Endothelial cell of umbilical vein (primary cell): ENCODE measurements at places on chromosomes 3 and 15. TPM values are rescaled to one million over a fixed set of nuclear protein-coding genes. Genes with fewer than 3 reads are reported as not detected.
A peak's percentile ranks its signal among the peaks of the same experiment; 100 is the strongest.

GRCh38 chr3:195828762-195829161 lies 17.0 kb upstream of the MUC4 start:
- no peak for DNase-seq

DNA sequence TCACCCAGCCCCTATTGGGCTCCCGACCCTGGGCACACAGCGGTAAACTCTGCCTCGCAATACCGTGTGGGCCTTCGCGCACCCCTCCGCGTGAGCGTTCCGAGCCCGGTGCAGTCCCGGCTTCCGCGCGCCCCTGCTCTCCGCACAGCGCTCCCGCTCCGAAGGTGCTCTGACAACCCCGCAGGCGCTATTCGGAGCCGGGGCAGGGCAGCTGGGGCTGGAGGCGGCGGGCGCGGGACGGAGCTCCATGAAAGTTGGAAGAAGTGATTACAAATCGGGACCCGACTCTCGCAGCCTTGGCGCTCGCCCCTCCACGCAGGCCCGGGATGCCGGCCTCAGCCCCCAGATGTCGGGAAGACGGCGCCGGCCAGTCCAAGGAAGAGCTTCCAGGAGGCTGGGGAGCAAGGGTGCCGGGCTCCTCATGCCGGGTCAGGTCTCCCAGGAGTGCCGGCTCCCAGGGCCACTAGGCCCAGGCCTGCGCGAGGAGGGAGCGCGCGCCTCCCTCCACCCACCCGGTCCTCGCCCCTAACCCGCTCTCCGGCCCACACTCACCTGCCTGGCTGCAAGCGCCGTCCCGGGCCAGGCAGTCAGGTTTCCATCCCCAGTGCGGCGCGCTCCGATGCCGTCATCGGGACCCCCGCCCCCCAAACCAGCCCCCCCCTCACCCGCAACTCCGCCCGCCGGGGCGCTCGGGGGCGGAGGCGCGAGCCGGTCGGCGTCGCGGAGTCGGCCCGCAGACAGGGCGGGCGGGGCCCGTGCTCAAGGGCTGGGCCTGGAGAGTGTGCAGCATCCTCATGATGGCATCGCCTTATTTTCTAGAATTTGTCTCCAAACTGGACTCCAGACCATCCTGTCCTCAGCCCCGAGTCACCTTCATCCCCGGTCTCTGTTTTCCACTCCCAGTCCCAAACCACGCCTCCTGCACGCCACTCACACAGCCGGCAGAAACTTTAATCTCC lies at the start of gene KIF7:
Gene KIF7 (minus strand): TSS at position 621 of the 959 bp plus-strand sequence. CDS start 2,537 bp downstream, outside the sequence.
- peak; percentile 63 for DNase-seq

DNA sequence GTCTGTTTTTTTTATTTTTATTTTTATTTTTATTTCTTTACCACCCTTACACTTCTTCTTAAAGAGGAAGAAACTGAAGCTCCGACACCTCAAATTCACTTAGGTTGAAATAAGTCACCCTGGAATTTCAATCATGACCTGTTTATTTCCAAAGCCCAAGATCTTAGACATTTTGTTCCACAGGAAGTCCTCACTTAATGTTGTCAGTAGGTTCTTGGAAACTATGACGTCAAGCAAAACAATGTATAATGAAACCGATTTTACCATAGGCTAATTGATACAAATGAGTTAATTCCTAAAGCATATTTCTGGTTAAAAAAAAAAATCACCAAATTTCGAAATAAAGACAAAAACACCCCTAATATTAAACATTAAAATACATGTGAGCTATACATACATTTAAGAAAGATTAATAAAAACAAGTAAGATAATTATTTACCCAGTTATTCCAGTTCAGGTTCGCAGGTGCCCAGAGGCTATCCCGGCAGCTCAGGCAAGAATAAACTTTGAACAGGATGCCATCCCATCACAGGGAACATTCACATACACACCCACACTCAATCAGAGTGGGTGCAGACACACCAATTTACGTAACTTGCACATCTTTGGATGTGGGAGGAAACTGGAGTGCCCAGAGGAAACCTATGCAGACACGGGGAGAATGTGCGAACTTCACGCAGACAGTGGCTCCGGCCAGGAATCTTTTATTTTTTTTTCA lies 391.0 kb downstream of the RAP2B start:
- peak; percentile 26 for DNase-seq

DNA sequence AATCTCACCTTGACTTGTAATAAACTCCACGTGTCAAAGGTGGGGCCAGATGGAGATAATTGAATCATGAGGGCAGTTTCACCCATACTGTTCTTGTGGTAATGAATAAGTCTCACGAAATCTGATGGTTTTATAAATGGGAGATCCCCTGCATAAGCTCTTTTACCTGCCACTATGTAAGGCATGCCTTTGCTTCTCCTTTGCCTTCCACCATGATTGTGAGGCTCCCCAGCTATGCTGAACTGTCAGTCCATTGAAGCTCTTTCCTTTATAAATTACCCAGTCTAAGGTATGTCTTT lies 45.5 kb downstream of the SUCNR1 start:
- no peak for DNase-seq

GRCh38 chr3:102038477-102039142 lies 189.3 kb downstream of the NFKBIZ start:
- DNase-seq = no peak

DNA sequence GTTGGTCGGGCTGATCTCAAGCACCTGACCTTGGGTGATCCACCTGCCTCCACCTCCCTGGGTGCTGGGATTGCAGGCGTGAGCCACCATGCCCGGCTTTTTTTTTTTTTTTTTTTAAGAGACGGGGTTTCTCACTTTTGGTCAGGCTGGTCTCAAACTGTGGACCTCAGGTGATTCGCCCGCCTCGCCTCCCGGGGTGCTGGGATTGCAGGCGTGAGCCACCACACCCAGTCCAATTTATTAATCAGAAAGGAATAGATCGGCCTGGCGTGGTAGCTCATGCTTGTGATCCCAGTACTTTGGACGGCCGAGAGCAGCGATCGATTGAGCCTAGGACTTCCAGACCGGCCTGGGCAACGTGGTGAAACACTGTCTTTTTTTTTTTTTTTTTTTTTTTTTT lies 13.9 kb upstream of the GOLGA8M start:
- no peak for DNase-seq

DNA sequence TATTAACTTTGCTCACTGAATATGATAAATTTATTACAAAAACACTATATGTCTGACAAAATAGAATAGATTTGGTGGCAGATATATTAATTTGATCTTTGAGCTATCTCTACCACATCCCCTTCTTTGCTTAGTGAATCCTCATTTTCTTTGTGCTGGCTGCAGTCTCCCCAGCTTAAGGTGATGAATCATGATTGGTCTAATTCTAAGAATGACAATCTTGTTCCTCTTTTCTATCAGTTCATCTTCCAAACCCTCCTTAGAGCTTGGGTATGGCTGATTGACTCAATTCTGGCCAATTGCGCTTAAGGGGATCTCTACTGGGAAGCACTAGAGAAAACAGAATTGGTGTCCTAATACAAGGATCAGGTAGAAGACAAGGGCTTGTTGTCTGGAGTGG lies 309.6 kb upstream of the GOLIM4 start:
- no peak for DNase-seq

GRCh38 chr3:13134166-13134878 lies 61.1 kb upstream of the IQSEC1 start:
- no peak for DNase-seq

DNA sequence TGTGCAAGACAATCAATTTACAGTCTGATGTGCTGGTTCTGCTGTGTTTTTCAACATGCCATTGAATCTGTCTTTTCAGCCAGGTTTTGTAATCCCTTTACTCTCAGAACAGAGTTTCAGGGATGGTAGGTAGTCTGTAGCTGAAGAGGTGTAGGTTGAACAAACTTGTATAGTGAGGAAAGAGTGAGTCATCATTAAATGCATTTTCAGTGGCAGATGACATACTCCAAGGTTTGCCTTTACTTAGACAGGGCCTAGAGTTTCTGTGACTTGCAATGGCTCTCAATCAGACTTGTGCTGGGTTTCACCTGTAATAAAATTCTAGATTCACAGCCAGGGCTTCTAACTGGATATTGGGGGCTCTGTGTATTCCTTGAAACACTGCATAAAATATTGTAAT lies 94.6 kb downstream of the CYP19A1 start:
- DNase-seq = no peak

- DNase-seq = no peak
Measured at GRCh38 chr3:54356261-54357045, 234.1 kb downstream of the CACNA2D3 start.

GRCh38 chr15:70291305-70292075 lies 193.8 kb upstream of the TLE3 start:
- DNase-seq = peak; percentile 42

DNA sequence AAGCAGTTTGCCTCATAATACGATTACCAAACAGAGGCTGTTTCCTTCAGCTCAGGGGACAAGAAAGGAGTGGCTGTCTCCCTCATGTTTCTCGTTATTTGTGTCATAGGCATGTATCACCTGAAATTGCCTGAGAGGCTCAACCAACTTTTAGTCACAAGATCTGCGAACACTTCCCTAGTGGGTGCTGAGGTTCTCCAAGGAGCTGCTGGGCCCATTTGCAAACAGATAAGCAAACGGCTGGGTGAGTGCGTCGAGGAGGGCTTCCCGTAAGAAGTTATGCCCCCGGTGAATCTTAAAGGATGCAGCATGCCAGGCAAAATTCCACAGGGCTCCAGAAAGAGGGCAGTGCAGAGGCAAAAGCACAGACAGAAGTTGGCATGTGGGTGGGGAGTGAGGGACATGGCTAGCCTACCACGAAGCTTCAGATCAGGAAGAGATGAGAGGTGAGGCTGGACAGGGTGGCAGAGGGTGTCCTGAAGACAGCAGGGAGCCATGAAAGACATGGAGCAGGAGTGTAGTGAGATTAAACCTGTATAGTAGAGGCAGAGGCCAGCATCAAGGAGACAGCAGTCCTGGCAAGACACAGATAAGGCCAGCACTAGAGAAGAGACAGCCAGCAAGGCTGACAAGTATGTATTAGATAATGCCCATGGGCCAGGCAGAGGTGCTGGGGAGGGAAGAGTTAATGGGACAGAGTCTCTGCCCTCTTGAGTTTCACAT lies 4.0 kb upstream of the GP9 start:
- DNase-seq = no peak

GRCh38 chr15:69729167-69729748 lies 276.6 kb downstream of the RPLP1 start:
- DNase-seq = peak; percentile 39

DNA sequence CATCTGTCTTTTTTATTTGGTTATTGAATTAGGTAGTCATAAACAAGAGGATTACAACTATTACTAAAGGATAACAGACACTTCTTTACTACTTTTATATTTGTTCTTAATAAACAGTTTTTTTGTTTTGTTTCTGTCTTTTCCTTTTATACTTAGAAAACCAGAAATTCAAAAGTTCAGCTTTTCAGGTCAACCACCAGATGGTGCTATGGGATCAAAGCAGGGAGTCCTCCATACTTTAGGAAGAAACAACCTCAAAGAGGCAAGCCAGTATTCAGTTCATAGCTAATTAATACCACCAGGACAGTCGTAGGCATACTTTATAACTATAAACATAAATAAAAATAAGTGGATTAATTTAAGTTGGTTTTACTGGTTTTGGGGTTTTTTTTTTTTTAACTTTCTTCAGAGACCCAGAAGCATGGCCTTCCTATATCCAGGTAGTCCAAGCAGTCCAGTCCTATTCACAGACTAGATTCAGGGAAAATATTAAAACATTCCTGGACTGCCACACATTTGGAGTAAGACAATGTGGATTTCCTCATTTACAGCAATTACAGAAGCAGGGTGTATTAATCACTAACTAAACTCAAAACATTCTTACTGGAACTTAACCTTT lies 16.0 kb upstream of the EID1 start:
- peak; percentile 58 for DNase-seq

GRCh38 chr3:191634902-191635301 lies 173.9 kb downstream of the PYDC2 start:
- no peak for DNase-seq

DNA sequence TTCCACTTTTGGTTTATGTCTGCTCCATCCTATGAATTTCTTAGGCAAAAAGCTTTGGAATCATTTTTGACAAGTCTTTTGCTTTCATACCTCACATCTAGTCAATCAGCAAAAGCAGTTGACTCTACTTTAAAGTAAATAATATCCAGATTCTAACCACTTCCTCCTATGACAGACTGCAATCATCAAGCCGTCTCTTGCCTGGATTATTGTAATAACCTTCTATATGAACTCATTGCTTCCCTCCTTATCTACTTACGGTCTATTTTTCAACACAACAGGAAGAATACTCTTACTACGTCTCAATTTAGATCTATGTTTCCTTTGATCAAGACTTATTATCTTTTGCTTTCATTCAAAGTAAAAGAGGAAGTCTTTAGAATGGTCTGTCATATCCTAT lies 20.7 kb downstream of the CLDN1 start:
- DNase-seq = peak; percentile 24

GRCh38 chr3:43525386-43525785 lies 96.4 kb downstream of the ANO10 start:
- DNase-seq = no peak

- no peak for DNase-seq
Measured at GRCh38 chr15:44096596-44096995, 98.5 kb downstream of the FRMD5 start.

GRCh38 chr15:74251131-74251811 lies 15.1 kb downstream of the CCDC33 start:
- no peak for DNase-seq

DNA sequence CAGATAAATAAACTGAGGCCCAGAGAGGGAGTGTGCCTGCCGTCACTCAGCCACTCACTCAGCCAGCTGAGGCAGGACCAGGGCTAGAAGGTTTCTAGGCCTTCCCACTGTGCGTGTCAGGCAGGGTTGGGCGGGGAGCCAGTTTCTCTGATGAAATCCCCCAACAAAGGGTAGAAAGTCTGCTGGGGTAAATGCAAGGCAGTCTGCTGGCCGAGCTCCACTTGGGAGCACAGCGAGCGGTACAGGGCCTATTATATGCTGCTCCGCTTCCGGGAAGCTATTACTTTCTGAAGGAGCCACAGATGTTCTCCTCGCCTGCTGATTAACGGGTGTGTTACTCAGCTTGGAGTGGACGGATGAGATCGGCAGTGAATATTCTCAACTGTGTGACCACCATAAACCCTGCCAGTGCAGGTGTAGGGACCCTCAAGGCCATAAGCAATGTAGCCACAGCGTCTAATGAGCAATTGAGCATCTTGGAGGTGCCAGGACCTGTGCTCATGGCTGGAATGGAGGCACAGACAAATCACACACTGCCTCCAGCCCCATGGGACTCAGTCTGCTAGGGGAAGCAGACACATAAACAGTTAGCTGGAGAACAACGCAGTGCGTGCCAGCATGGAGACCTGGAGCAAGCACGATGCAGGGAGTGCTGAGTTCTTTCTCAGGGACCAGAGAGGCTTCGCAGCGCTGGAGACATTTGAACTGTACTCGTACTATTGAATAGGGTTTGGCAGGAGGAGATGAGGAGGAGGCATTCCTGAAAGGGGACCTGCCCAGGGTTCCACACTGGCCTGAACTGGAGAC lies 42.1 kb downstream of the CORO2B start:
- no peak for DNase-seq

Gene CCDC50
- 137 and 153 TPM in 2 replicates for total RNA-seq

Gene CD200
- 7.2 and 8.2 TPM in 2 replicates for total RNA-seq

Gene SEMA7A
- 1.3 and 1.7 TPM in 2 replicates for total RNA-seq

Gene CRTAP
- 198 and 204 TPM in 2 replicates for total RNA-seq

Gene CELF6
- 0.30 TPM in 1 of 2 replicates, not detected in the other for total RNA-seq

Gene CCR5
- not detected in 2 replicates for total RNA-seq

Gene MLH1
- total RNA-seq = 30.1 and 32.9 TPM in 2 replicates

Gene STXBP5L
- total RNA-seq = not detected in 2 replicates

Gene DUOX2
- not detected in 2 replicates for total RNA-seq

Gene NANOGP8
- not detected in 2 replicates for total RNA-seq

Gene ICE2
- total RNA-seq = 50.9 and 57.0 TPM in 2 replicates
